Sigmoid colon (tissue), 7 donors: ENCODE measurements at places on chromosomes 12 and 14. TPM values are rescaled to one million over a fixed set of nuclear protein-coding genes. Genes with fewer than 3 reads are reported as not detected.

GRCh38 chr14:50529288-50530179 is 2.8 kb downstream of the MAP4K5 start:
- DNase-seq, result no peak
- no peaks in the 10 kb centered on the region for H3K27me3 ChIP-seq
- H3K4me3 ChIP-seq, result peak overlapping the region; percentile 62
- peaks cover 39% of the 10 kb centered on the region for H3K4me1 ChIP-seq

DICER1 gene
- 44.9 TPM for total RNA-seq

DNA sequence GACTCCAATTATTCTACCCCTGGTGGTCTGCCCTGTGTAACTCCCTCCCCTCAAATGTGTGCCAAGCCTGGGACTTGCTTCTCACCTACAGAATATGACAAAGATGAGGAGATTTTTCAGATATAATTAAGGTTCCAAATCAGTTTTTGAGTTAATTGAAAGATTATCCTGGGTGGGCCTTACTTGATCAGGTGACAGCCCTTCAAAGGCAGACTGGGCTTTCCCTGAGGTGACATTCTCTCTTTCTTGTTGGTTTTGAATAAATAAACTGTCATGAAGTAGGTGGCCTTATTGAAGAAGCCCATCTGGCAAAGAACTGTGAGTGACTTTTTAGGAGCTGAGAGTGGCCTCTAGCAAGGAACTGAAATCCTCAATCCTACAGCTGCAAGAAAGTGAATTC is 106.0 kb downstream of the BRMS1L start:
- no peak for DNase-seq
- H3K36me3 ChIP-seq, result no peaks in the 10 kb centered on the region
- H3K27ac ChIP-seq, result no peak overlapping the region
- H3K27me3 ChIP-seq, result no peaks in the 10 kb centered on the region

TRHDE gene
- 6.1 TPM for total RNA-seq

DNA sequence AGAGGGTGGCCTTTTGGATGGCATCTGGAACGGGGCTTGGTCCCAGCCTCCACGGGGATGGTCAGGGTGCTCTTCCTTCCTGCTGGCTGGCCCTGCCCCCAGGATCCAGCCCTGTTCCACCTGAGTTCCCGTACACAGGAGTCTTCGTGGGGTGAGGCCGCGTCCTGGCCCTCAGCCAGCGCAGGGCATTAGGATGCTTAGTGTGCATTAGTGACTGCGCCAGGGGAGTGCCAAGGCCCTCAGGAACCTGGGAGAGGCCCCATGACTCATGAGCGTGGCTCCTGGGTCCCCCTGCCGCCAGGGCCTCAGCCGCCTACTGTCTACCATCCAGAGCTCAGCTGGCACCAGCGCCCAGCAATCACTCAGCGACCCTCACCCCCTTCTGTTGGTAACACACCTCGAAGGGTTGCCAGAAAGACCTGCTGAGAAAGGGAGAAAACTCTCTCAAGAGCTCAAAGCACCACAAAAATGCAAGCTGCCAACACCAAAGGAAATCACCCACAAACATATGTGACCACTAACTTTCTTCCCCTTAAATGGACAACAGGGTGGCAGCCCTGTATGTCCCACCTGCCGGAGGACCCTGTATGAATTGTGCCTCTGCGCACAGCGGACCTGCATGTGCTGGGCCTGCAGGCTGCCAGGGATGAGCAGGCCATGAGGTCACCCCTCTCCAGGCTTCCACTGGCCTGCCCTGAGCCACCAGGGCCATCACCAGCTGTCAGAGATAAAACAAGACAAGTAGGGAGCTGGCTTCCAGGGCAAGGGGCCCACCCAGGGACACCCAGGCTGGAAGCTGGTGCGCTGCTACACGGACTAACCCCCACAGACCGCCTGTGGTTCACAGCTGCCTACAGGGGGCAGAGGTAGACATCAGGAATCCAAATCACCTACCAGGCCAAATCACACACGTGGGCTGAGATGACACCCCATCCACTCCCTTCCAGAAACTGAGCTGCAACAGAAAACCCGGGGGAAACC is 28.7 kb downstream of the CCDC85C start:
- no peaks in the 10 kb centered on the region for H3K36me3 ChIP-seq
- H3K4me1 ChIP-seq, result peaks cover 99% of the 10 kb centered on the region
- peak overlapping the region; percentile 81 for H3K27ac ChIP-seq
- no peaks in the 10 kb centered on the region for H3K27me3 ChIP-seq

GRCh38 chr12:109467978-109468676 is 9.0 kb downstream of the KCTD10 start:
- no peaks in the 10 kb centered on the region for H3K27me3 ChIP-seq
- no peak overlapping the region for H3K4me3 ChIP-seq
- H3K36me3 ChIP-seq, result peaks cover 16% of the 10 kb centered on the region

ZNF384 gene
- 24.0 TPM for total RNA-seq

DNA sequence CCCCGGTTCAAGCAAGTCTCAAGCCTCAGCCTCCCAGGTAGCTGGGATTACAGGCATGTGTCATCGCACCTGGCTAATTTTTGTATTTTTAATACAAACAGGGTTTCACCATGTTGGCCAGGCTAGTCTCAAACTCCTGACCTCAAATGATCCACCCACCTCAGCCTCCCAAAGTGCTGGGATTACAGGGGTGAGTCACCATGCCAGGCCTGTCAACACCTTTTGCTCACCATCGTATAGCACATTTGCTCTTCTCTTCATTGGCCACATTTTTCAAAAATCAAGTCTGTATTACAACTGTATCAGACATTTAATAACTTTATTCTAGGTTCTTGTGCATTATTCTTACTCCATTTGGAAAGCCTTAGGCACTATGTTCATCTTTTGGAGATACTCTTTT is 50.3 kb downstream of the BCAT1 start:
- H3K36me3 ChIP-seq, result no peaks in the 10 kb centered on the region
- peaks cover 19% of the 10 kb centered on the region for H3K27me3 ChIP-seq
- H3K4me1 ChIP-seq, result no peaks in the 10 kb centered on the region
- no peak overlapping the region for H3K4me3 ChIP-seq

CLEC9A gene
- not detected for total RNA-seq

- no peak overlapping the region for H3K4me3 ChIP-seq
- H3K27ac ChIP-seq, result no peak overlapping the region
- DNase-seq, result no peak
- no peaks in the 10 kb centered on the region for H3K36me3 ChIP-seq
These were observed 560.5 kb downstream of the BCL11B start for GRCh38 chr14:98711453-98711852.

CACNA2D4 gene
- total RNA-seq, result 3.2 TPM

KIF5A gene
- 3.6 TPM for total RNA-seq

DNA sequence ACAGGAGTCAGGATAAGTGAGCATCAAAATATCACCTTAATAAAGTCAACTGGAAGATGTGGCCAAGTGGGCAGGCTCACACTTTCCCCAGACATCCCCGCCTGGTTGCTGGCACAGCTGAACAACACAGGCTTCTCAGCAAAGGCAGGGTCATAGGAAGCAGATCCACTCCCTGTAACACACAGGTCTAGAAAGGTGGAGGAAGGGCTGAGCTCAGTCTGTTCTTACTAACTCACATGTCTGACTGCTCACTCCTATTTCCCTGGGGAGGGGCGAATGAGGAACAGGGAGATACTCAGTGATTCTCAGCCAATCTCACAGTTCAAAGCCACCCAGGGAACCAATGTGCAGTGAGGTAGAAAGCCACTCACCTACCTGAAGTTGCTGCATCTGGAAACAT is 45.0 kb upstream of the AMN1 start:
- H3K27me3 ChIP-seq, result no peaks in the 10 kb centered on the region
- H3K36me3 ChIP-seq, result no peaks in the 10 kb centered on the region
- H3K27ac ChIP-seq, result no peak overlapping the region
- no peaks in the 10 kb centered on the region for H3K4me1 ChIP-seq
- H3K4me3 ChIP-seq, result no peak overlapping the region

DNA sequence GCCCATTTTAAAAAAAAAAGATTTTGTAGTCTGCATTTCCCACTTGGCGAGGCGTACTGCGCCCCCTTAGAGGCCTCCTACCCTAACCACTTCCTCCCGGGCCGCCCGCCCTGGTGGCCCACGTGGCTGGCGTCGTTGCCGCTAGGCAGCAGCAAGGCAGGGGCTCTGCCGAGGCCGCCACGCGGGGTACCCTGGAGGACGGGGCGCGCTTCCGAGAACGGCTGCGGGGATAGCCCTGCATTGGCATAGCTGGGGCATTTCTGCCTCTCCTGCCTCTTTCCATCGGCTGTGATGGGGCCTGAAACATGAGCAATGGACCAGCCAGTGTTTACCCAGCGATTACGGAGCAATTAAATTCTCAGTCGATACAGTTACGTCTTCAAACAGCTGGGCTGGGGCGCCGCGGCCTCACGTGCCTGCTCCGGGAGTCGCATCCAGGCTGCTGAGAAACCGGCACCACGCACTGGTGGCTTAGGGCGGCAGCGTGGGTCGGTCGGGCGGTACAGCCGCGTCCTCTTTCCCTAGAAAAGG is 38.0 kb downstream of the IQSEC3 start:
- H3K27me3 ChIP-seq, result peaks cover 11% of the 10 kb centered on the region
- H3K4me1 ChIP-seq, result no peaks in the 10 kb centered on the region
- no peaks in the 10 kb centered on the region for H3K36me3 ChIP-seq
- H3K4me3 ChIP-seq, result no peak overlapping the region
- H3K27ac ChIP-seq, result no peak overlapping the region
- DNase-seq, result peak; percentile 49

GRCh38 chr12:46205294-46205693 is 63.5 kb downstream of the SLC38A1 start:
- peaks cover 43% of the 10 kb centered on the region for H3K36me3 ChIP-seq
- H3K27ac ChIP-seq, result peak overlapping the region; percentile 74
- no peaks in the 10 kb centered on the region for H3K27me3 ChIP-seq
- no peak overlapping the region for H3K4me3 ChIP-seq
- peaks cover 63% of the 10 kb centered on the region for H3K4me1 ChIP-seq
- DNase-seq, result no peak

DNA sequence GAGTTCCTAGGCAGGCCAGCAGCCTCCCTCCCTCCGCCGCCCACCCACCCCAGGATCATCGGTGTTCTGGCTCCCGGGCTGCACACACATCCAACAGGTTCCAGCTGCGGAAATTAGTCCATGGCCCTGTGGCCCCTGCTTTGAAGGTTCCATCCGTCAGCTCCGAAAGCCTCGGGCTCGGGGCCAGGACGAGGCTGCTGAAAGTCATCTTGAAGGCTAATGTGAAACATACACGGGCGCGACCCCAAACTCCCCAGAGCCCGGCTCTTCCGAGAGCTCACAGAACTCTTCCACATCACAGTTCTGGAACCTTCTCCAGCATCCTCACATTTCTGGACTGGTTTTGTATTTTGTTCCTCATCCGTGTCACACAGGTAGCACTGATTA is 19.8 kb downstream of the KDM2B start:
- H3K27me3 ChIP-seq, result no peaks in the 10 kb centered on the region
- no peak overlapping the region for H3K27ac ChIP-seq
- no peak overlapping the region for H3K4me3 ChIP-seq
- no peak for DNase-seq
- H3K4me1 ChIP-seq, result no peaks in the 10 kb centered on the region

RNF212B gene
- total RNA-seq, result not detected

DNA sequence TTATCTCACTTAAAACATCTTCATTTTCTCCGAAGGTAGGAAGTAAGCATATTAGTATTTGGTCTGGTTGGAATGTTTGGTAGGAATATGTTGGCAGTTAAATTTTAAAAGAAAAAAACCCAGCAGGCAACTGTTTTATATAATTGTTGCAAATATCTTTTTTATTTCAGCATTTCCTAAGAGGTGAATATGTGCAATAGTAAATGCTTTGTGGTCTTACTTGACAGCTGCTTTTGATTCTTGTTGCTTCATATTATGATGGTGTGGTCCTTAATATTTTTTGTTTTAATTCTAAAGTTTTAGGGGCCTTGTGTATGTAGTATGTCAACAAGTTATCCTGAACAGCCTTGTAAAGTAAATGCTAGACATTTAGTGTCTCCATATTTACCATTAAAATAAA is 6.3 kb downstream of the TRAFD1 start:
- DNase-seq, result no peak
- H3K27ac ChIP-seq, result no peak overlapping the region
- no peaks in the 10 kb centered on the region for H3K27me3 ChIP-seq
- peaks cover 55% of the 10 kb centered on the region for H3K4me1 ChIP-seq
- no peak overlapping the region for H3K4me3 ChIP-seq
- peaks cover 24% of the 10 kb centered on the region for H3K36me3 ChIP-seq

- no peak overlapping the region for H3K27ac ChIP-seq
- H3K27me3 ChIP-seq, result no peaks in the 10 kb centered on the region
- no peaks in the 10 kb centered on the region for H3K36me3 ChIP-seq
- no peak for DNase-seq
- H3K4me1 ChIP-seq, result peaks cover 41% of the 10 kb centered on the region
- no peak overlapping the region for H3K4me3 ChIP-seq
These were observed 13.9 kb downstream of the CSRP2 start for GRCh38 chr12:76864791-76865400.

GRCh38 chr12:103827911-103828391 is 13.1 kb downstream of the NT5DC3 start:
- no peak for DNase-seq
- no peaks in the 10 kb centered on the region for H3K27me3 ChIP-seq
- H3K4me1 ChIP-seq, result peaks cover 78% of the 10 kb centered on the region
- H3K27ac ChIP-seq, result peak overlapping the region; percentile 99
- no peaks in the 10 kb centered on the region for H3K36me3 ChIP-seq

- H3K4me1 ChIP-seq, result no peaks in the 10 kb centered on the region
- no peaks in the 10 kb centered on the region for H3K36me3 ChIP-seq
- no peaks in the 10 kb centered on the region for H3K27me3 ChIP-seq
- H3K27ac ChIP-seq, result no peak overlapping the region
These were observed 83.6 kb upstream of the LHX5 start for GRCh38 chr12:113555226-113555625.
